ENCODE measurements at places on chromosomes 6 and 20.

DNA sequence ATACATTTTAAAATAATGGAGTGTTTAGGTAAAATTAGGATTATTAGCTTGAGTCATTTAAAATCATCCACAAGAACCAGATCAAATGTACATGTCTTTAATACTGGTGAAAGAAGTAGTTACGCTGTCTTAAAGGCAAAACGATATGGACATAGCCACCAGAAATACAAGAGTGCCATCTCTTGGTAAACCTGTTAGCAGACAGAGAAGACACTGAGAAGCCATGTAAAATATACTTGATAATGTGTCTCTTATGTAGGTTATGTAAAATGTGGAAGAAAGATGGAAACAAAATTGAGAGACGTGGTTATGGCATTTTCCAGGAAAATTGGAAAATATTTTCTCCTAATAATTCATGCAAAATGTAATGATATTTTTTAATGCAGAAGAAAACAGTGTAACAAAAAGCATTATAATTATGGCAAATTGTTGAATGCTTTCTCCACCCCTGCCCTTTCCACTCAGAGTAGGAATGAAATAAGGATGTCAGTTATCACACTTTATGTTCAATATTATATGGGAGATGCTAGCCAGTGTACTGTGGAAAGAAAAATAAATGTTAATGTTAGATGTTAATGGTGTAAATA is 12.2 kb upstream of the SLC17A2 start:
- peak; percentile 55 for DNase-seq

DNA sequence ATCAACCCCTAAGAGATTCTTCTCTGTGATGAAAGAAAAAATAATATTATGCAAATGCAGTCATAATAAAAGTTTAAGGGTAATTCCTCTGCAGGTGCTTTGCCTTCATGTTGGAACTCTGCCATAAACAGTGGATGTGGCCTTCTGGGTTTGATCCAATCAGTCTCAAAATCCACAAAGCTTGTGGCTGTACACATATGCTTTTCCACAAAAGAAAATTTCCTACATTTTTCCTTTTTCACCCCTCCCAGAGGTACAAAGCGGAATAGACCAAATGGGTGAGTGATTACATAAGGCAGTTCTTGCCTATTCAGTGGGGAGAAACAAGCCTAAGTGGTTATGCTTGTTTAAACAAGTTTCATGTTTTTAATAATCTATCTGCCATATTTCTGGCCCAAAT is 16.7 kb downstream of the CALHM5 start:
- DNase-seq, result no peak

GRCh38 chr6:136784910-136785746 is 7.1 kb downstream of the MAP3K5 start:
- DNase-seq, result peak; percentile 88

- DNase-seq, result no peak
These were observed 951.1 kb upstream of the ADGRB3 start for GRCh38 chr6:67683960-67684359.

GRCh38 chr6:34233867-34234266 is 2.8 kb upstream of the HMGA1 start:
- DNase-seq, result no peak

GRCh38 chr6:45477790-45478189 is 100.1 kb upstream of the SUPT3H start:
- no peak for DNase-seq

- no peak for DNase-seq
These were observed 42.1 kb upstream of the HLA-E start for GRCh38 chr6:30447237-30447636.

DNA sequence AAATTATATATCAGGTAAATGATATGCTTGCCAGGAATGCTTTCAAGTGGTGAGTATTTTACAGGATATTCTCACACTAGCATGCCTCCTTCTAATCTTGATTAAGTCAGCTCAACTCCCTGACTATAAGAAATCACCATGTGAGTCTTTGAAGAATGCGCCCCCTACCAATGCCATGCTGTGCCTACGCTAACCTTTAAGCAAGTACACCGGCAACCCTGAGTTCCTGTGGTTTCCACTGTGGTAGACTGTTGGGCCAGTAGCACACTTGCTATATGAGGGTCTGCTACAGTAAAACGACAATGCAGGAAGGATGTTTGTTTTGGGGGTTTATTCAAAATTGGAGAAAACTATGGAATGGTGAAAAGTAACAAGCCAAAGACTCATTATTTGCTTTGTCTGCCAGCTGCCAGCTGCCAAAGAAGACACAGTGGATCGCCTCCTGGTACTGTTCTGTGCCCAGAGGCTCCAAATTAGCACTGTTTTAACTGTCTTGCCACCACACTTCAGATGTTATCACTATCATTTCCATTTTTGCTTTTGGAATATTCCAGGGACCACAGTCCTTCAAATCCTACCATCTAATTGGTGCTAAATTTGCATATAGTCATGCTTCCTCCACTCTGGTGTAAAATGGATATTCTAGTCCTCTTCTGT is 333.5 kb downstream of the RNGTT start:
- no peak for DNase-seq

DNA sequence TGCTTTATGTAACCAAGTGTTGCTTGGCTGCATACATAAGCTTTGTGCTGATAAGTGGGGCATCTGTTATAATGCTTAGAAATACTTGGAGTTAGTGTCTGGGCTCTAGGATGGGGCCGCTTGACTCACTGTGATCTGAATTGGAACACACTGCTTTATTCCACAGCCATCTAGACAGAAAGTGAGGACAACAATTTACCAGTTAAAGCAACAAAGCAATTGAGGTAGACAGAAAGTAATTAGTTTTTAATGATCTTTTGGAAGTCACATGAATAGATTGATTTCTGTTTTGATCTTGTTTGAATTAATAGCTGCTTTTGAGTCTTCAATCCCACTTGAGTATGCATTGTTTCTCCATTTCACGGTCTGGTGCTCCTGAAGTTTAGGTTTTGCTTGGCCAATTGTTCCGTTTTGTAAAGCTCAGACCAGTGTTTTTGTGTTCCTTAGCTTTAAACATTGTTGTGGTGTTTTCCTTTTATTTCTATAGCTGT is 157.5 kb downstream of the TRMT11 start:
- no peak for DNase-seq

GRCh38 chr6:16803294-16804200 is 42.3 kb upstream of the ATXN1 start:
- no peak for DNase-seq

- DNase-seq, result no peak
These were observed 160.9 kb downstream of the DTNBP1 start for GRCh38 chr6:15501826-15502445.

GRCh38 chr6:95636552-95637431 is 59.5 kb downstream of the MANEA start:
- DNase-seq, result no peak

GRCh38 chr20:38321959-38322598 is 18.1 kb downstream of the BPI start:
- DNase-seq, result peak; percentile 66

DNA sequence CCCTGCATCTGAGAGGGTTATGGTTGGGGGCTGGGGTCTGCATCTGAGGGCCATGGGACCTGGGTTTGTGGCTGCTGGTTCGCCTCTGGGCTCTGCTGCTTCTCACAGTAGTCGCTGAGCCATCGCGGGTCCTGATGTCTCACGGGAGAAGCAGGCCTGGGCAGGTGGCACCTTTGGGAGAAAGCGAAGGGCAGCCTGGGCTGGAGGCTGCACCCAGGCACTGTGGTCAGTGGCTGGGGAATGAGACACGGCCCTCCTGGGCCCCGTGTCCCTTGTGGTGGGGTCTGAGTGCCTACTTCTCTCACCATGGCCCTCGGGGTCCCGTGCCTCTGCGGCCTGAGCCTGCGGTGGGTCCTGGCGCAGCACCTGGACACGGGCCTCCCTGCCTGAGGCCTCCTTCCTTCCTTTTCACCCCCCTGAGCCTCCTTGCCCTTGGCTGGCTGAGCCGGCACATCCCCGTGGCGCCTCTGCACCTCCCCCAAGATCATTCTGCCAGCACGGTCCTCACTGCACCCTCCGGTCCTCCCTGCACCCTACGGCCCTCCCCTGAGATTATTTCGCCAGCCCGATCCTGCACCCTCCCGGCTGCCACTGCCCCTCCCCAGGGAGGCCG is 206.0 kb downstream of the ERMARD start:
- DNase-seq, result no peak

- peak; percentile 57 for DNase-seq
These were observed 535 bp upstream of the ABCF1 start for GRCh38 chr6:30570740-30571074.

DNA sequence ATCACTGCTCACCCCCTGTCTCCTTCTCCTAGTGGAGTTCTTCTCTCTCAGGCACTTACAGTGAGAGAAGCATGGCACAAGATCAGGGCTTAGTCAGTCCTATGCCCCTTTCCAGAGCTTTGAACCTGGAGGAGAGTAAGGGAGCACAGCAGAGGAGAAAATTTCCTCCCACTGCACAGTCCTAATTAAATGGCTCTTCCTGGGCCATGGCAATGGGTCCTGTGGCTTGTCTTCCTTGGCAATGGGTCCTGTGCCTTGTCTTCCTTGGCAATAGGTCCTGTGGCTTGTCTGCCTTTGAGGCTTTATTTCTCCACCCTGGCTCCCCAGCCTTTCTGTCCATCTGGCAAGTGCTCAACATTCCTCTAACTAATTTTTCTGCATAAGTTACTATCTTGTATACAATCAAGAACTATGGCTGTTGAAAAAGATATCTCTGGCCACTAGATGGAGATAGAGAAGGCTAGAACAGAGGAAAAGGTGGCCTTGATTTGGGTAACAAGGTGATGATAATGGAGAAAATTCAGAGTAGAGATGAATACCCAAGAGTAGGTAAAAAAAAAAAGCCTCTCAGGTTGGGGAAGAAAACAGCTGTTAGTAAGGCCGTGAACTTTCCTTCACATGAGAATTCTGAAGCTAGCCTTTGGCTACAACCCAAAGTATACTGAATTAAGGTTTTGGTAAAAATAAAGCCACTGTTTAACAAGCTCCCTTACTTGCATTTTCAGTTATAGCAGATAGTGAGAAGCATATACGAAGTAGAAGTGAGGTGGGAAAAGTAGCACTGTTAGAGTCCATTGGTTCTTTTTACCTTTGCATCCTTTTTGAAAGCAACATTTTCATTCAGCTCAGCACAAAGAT is 504.9 kb downstream of the DOK5 start:
- DNase-seq, result no peak

- DNase-seq, result no peak
These were observed 36.9 kb upstream of the PLCB4 start for GRCh38 chr20:9031991-9032390.

DNA sequence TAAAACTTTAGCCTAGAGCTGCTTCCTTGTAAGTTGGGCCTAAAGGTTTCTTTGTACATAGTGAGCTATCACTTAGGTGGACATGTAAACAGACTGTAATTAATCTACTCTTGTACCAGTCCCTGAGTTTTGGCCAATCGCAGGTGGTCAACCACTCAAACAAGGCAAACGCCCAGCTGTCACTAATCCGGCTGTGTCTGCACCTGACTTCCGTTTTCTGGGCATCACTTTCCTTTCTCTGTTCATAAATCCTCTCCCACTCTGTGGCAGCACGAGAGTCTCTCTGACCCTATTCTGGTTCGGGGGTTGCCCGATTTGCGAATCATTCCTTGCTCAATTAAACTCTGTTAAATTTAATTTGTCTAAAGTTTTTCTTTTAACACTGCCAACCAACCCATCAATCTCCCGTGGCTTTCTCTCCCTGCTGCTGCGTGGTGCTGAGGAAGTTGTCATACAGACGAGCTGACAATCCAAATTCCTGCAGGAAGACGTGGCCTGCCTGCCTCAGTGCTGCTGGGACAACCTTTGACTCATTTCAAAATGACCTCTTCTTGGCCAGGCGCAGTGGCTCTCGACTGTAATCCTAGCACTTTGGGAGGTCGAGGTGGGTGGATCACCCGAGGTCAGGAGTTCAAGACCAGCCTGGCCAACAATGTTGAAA is 206.3 kb downstream of the QKI start:
- no peak for DNase-seq

DNA sequence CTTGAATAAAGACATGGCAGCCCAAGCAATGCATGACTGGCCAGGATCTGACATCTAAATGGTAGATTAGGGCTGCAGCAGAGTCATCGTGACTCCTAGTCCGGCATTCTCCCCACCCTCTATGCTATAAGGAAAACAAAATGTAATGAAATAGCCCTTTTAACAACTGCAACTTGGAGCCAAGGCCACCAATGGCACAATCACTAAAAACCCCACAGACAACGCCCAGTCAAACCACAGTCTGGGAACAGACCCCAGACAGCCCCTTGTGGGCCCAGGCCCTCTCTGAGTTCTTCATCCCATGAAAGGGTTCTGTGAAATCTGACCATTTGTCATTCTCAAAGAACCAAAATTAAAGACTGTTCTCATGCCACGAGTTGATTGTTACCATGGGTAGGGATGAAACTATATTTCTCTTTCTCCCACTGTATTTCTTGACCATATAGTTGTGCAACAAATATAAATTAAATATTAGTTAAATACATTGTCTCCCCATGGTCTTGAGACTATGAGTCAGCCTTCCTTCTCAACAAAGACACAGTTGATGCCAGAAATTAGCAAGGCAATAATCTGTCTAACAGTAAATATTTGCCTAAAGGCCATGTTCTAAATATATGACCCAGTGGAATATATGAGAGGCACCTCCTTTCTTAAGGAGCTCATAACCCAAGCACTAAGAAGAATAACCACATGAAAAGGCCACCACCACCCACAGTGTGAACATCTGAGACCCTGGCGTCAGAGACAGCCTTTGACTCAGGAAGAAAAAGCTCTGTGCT is 85.6 kb upstream of the SSTR4 start:
- no peak for DNase-seq

GRCh38 chr6:10441655-10442009 is 26.8 kb upstream of the TFAP2A start:
- DNase-seq, result no peak

GRCh38 chr6:26286168-26286877 is 78.7 kb upstream of the BTN3A2 start:
- DNase-seq, result peak; percentile 83

DNA sequence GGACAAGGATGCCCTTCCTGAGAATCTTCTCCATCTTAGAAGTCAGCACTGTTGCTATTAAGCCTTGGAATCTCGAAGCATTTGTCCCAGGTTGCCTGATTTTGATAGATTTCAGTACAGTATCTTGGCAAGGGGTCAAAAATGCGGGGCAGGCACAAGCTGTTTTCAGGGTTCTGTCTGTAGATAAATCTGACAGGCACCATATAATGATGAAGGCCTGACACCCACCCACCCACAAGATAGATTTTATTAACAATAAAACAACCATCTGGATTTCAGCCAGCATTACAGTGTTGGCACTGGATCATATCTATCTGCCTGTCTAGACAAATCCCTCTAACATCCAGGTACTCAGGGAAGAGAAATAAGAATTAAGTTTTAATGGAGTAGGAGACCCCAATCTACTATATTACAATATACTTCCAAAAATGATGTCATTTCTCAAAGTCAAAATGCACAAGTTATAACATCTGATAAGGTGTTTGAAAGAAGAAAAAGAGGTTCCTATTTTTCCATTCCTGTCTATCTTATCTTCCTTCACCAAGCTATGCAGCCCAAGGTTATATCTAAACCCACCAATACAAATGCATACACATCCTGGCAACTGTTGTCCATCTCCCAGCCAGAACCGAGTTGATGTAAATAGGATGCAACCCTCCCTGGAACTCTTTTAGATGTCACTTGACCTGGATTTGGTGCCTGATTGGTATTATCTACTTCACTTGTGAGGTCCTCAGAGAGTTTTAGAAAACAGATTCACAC is 10.7 kb downstream of the NEDD9 start:
- DNase-seq, result no peak

- no peak for DNase-seq
These were observed 265.3 kb upstream of the TCF21 start for GRCh38 chr6:133623621-133624020.
